ENCODE measurements at places on chromosomes 5 and 9.

GRCh38 chr5:165227515-165227914 lies 1722.1 kb downstream of the MAT2B start:
- no peak for DNase-seq

- no peak for DNase-seq
These were observed 2.9 kb downstream of the SMAD5 start for GRCh38 chr5:136135536-136135935.

- no peak for DNase-seq
These were observed 149.1 kb downstream of the FBXL17 start for GRCh38 chr5:108232805-108233204.

GRCh38 chr5:389891-390622 lies 52.9 kb upstream of the EXOC3 start:
- no peak for DNase-seq

All from WTC11 (cell line).